ENCODE measurements at places on chromosomes 3 and 15.
A peak's percentile ranks its signal among the peaks of the same experiment; 100 is the strongest.

DNA sequence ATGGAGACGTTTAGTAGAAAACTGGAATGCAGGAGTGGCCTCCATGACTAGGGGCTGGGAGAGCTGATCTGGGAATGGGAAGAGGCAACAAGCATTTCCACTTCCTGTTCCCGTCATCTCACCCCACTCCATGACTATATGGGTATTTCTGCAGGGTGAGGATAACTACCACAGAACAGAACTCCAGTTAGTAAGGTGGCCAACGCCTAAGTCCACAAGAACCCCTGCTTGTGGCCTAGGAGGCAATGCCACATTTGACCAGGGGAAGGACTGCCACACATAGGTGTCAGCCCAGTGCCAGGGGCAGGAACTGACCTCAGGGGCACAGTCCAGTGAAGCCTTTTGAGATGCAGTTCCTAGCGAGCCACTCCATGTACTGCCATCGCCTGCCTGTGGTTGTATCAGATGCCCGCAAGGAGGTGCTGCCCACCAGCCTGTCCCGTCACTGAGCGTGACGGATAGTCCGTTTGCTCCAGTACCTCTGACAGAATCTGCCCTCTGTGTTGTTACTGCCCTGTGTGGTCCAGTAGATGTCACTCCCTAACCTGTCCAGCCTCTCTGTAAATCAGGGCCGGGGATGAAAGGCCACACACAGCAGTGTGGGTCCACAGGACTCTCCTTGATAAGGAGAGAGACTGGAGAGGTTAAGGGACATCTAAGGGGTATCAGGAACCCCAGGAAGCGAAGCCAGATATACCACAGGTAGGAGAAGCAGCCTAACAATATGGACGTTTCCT lies 3.5 kb upstream of the MTFMT start:
- DNase-seq: peak; percentile 32

DNA sequence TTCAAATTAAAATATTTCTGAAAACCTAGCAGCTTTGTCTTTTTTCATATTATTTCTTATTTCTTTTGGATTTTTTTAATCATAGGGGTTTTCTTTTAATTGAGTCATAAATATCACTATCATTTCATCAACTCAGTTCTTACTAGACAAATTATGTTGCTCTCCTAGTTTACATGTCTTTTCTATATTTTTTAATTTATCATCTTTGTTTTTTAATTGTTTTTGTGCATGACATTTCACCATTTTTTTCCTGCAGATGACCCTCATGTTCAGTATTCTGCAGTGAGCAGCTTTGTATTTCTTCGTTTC lies 89.9 kb downstream of the RASA2 start:
- DNase-seq: no peak

- no peak for DNase-seq
These were observed 13.1 kb downstream of the CHDH start for GRCh38 chr3:53833053-53833645.

GRCh38 chr15:88897456-88898194 lies 2.3 kb upstream of the HAPLN3 start:
- peak; percentile 81 for DNase-seq

DNA sequence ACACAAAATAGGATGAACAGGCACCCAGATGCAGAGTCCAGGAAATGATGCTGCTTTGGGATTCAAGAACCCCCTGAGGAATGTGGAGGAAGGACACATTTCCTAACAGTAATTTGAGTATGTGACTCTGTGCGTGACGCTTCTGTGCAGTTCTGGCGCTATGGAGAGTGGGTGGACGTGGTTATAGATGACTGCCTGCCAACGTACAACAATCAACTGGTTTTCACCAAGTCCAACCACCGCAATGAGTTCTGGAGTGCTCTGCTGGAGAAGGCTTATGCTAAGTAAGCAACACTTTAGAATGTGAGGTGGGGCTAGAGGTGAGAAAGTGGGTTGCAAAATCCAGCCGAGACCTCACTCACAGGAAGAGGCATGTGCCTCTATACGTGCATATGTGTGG lies 28.3 kb downstream of the CAPN3 start:
- no peak for DNase-seq

DNA sequence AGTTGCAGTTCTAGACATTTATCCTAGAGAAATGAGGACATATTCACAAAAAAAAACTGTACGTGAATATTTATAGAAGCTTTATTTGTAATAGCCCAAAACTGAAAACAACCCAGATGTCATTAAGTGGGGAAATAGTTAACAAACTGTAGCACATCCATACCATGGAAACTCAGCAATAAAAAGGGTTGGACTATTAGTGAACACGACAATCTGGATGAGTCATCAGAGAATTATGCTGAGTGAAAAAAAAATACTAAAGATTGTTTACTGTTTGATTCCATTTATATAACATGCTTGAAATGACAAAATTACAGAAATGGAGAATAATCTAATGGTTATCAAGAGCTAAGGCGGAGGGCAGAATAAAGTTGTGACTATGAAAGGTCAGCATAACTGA lies 59.5 kb downstream of the CPA3 start:
- DNase-seq: no peak

DNA sequence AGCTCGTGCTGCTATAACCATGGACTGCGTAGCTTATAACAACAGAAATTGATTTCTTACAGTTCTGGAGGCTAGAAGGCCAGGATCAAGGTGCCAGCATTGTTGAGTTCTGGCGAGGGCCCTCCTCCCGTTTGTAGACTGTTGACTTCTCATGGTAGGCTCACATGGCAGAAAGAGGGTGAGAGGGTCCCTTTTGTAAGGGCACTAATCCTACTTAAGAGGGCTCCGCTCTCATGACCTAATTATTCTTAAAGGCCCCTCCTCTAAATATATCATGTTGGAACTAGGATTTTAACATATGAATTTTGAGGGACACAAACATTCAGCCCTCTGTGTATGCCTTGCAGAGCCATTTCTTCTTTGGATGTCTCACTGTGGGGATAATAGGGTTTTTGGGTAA lies 28.8 kb upstream of the PYDC2 start:
- DNase-seq: no peak

DNA sequence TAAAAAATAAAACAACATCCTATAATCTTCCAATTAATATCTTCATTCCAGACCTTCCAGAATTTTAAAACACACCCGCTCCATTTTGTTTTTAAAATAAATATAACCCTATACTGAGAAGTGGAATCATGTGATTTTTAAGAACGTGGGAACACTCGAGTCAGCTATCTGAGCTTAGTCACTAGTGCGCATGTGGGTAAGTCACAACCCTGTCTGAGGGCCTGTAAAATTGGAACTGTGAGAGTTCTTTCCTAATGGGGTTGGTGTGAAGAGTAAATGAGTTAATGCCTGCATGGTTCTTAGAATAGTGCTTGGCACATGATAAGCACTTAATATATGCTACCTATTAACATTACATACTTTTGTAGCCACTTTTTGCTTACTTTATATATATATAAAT lies 19.9 kb upstream of the POLR2M start:
- no peak for DNase-seq

- no peak for DNase-seq
These were observed 129.1 kb downstream of the NTRK3 start for GRCh38 chr15:88127432-88127790.

- no peak for DNase-seq
These were observed 340.8 kb downstream of the TIGIT start for GRCh38 chr3:114634635-114635034.

All from activated CD4-positive, alpha-beta T cell treated with anti-CD3 and anti-CD28 coated beads, Interleukin-2, amount 50 U/mL, for 1 hour (primary cell).